ENCODE measurements at places on chromosomes 6 and 20.

- no peak for DNase-seq
Measured at GRCh38 chr6:52310932-52311331, 26.4 kb upstream of the MCM3 start.

DNA sequence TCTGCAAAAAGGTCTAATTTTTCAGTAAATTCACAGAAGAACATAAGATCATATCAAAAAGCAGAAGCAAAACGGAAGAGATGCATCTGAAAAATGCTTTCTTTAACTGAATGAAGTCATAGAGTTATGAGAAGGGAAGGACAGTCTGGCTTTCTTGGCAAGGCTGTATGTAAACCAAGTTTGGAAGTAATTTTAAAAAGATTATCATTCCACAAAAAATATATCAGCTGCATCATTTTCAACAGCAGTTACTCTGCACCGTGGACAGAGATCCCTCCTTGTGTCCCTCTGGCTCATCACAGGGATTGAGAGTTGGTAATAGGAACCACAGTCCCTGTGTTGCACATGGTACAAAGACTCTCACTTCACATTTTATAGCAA, 258.5 kb downstream of the HIVEP2 start:
- no peak for DNase-seq

DNA sequence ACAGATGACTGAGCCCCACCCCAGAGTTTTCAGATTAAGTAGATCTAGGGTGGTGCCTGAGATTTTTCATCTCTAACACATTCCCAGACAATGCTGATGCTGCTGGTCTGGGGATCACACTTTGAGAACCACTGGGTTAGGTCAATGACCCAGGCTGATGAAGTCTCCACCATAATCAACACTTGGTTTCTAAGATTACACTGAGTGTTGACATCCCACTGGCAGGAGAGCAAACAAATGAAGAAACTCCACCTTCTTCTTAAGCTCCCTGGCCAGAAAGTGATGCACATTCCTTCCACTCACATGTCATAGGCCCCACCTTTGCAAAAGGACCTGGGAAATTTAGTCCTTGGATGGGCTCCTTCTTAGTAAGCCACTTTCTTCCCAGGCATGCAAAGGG, 53.1 kb downstream of the MAFB start:
- DNase-seq = no peak

DNA sequence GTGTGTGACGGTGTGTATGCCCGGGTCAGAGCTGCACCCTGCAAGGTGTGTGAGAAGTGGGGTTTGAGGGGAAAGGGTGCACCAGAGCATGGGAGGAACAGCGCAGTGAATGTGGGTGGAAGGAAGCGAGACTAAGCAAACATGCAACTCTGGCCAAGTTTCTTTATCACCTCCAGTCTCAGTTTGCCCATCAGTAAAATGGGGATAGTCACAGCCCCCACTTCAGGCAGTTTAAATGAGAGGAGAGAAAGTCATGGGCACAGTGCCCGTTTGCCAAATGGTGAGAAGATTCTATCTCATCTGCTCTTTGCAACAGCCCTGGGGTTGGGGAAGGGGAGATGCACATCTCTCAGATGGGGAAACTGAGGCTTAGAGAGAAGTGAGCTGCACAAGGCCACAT, 12.8 kb upstream of the VSTM2L start:
- DNase-seq = no peak

- DNase-seq = no peak
Measured at GRCh38 chr6:19994909-19995308, 157.7 kb downstream of the ID4 start.

GRCh38 chr6:138545621-138545980, 46.3 kb upstream of the NHSL1 start:
- no peak for DNase-seq

DNA sequence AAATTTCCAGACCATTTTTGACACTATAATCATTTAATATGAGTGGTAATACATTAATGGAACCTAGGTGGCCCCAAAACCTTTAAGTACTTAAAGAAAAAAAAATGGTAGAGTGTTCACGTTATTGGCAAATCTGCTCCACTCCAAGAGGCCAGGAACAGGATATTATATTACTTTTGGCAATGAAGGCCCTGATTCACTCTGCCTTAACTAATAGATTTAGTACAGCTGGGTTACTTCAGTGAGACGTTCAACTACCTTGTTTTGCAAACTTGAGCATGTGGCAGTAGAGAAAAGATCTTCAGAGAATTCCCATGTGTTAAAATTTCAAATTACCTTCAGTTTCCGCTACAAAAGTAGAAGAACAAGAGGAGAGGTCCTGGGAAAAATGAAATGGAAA, 12.8 kb downstream of the ADNP start:
- no peak for DNase-seq

DNA sequence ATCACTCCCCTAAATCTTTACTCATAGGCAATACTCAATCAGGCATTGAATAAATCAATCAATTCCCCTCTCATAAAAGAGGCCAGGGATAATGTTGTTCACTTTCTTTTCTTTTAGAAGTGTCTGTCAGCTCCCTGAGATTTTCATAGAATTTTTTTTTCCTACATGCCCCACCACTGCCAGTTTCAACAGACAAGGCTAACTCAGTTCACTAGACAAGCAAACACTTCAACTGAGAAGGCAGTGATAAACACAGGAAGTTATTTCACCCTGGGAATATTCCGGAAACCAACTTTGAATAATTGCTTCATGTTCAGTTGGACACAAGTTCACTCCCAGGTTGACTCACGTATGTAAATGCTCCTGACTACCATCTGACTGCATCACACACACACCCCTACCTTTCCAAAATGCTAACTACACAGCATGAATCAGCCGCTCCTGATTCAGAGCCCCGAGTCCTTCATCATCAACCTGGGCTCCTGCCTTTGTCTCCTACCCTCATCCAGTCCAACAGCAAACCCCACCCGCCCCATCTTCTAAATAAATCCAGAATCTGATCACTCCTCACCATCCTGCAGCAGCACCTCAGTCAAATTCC, 143.9 kb downstream of the BCAS1 start:
- no peak for DNase-seq

- DNase-seq = no peak
Measured at GRCh38 chr6:119344306-119344705, 5.3 kb downstream of the MAN1A1 start.

GRCh38 chr6:3001773-3002293, 2.1 kb downstream of the NQO2 start:
- DNase-seq = peak; percentile 56

DNA sequence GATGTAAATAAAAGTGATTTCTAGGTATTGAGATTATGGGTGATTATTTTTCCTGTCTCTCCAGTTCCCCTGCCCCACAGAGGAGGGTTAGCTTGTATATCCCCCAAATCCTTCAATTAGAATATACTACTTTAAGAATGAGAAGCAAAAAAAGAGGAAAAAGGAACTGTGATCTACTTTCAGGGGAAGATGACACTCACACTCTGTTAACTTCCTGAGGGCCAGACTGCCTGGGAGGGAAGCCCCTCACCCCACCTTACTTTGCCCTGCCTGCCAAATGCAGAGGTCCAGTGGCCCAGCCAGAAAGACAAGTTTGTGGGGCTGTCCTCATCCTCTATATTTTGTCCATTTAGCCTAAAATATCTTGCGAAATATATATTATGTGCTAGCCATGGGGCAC, 9.2 kb upstream of the LY86 start:
- no peak for DNase-seq

- DNase-seq = peak; percentile 96
Measured at GRCh38 chr6:139375226-139376016, 973 bp upstream of the CITED2 start.

DNA sequence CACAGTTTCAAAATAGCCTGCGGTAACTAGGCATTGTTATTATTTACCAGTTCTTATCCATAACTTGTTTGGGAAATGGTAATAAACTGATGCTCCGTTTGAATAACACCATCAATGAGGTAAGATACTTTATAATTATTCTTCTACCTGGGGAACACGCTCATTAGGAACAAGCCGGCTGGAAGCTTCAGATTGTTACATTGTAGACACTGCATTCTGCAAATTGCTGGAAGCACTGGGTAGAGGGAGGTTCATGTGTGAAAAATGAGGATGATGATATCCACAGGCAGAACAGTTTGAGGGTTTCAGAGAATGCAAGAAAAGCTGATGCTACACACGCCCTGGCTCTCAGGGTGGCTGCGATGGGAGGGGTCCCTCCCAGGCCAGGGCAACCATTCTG, 560.6 kb upstream of the AGPAT4 start:
- DNase-seq = no peak

- DNase-seq = no peak
Measured at GRCh38 chr20:17109307-17109706, 117.5 kb upstream of the PCSK2 start.

- peak; percentile 93 for DNase-seq
Measured at GRCh38 chr20:39066471-39067242, 104.5 kb downstream of the DHX35 start.

DNA sequence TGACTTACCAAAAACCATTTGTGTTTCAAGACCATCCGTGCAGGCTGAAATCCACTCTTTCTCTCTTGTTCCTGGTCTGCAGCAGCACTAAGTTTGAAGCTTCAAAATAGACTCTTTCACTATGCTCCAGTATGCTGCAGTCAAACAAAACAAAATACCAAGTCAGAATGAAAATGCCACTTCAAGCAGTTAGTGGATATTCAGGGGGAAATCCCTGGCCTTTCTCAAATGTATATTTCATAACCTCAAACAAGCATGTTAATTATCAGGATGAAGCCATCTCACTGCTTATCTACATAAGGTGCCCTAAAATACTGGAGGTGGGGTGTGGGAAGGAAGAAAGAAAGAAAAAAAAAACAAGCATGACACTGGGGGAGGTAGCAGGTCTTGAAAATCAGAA, 103.5 kb downstream of the ATXN1 start:
- DNase-seq = no peak

DNA sequence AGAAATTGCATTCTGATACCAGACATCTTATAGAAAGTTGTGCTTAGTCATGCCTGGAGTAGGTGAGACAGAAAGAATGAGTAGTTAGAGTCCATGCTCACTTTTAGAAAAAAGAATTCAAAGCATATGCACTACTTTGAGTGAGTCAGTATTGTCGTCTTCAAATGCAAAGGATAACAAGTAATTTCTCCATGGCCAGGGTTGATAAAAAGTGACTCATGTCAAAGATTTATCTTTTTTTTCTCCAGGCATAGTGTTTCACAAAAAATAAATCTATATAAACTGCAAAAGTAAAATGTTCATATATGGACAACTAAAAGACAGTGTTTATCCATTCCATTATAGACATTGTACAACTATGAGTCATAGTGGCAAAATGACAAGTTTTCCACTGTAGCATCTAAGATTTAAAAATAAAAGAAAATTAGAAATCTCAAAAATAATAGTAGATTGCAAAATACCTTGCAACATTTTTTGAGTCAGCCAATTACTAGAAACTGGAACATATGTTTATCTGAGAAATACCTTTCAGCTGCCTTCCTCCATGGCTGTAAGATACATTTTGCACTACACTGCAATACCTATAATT, 329.6 kb downstream of the GRIK2 start:
- no peak for DNase-seq

GRCh38 chr6:100473182-100473581, 8.5 kb upstream of the SIM1 start:
- no peak for DNase-seq

DNA sequence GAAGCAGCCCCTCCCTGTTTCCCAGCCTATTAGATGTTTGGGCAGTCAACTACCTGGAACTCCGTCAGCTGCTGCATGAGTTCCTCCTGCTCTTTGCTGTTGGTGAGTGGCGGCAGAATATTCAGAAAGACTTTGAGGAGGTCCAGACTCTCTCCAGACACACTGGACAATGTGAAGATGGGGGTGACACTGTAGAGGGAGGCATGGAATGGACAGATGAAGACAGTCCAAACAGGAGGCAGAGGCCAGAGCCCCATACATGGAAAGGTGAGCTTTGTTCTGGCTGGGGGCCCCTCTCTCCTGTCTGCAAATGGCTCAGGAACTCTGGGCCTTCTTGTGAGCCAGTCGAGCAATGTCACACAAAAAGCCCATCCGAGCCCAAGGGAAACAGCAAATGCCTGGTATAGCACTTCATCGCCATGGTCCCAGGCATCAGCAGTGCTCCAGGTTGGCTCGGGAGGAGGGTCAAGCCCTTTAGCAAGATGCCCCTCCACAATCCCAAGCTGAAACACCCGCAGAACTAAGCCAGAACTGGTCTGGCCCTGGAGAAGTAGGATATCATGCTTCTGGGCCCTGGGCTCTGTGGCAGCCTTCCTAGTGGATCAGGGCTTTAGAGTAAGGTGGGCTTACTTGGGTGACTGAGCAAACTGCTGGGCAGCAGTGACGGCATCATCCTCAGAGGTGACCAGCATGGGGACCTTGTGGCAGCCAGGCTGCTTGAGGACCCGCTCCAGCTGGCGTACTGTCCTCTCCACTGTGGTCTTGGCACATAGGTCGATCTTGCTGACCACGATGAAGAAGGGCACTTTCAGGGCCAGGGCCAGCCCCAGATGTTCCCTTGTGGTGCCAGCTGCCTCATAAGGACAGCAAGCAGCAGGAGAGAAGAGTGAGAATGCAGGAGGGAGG, 4.9 kb downstream of the GTPBP2 start:
- no peak for DNase-seq

- no peak for DNase-seq
Measured at GRCh38 chr6:13261464-13261994, 66.8 kb downstream of the TBC1D7 start.

DNA sequence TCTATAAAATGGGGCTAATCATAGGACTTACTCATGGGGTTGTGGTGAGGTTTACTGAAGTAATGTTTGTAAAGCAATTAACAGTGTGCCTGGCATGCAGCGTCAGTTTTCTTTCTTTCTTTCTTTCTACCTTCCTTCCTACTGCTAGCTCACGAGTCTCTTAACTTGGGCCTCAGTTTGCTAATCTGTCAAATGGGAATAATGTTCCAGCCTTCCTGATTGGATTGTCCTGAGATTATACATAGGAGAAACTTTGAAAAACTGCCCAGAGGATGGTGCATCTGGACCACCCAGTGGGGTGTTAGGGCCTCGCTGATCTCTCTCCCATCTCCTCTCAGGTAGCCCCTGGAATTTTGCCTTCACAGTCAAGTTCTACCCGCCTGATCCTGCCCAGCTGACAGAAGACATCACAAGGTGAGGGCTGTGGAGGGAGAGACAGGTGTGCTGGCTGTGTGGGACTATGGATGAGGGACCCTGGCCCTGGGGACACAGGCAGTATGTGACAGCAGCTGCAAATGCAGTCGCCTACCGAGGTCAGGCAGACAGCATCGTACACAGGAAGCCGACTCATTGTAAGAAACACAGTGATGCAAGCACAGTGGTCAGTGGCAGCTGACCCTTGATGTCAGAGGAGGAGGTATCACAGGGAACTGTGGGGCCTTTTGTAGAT, 27.5 kb downstream of the EPB41L1 start:
- no peak for DNase-seq

- DNase-seq = peak; percentile 54
Measured at GRCh38 chr6:11069760-11070159, 23.9 kb upstream of the SMIM13 start.
